SK-N-SH (cell line): ENCODE measurements at places on chromosomes 7 and 10. TPM values are rescaled to one million over a fixed set of nuclear protein-coding genes. Genes with fewer than 3 reads are reported as not detected.

DNA sequence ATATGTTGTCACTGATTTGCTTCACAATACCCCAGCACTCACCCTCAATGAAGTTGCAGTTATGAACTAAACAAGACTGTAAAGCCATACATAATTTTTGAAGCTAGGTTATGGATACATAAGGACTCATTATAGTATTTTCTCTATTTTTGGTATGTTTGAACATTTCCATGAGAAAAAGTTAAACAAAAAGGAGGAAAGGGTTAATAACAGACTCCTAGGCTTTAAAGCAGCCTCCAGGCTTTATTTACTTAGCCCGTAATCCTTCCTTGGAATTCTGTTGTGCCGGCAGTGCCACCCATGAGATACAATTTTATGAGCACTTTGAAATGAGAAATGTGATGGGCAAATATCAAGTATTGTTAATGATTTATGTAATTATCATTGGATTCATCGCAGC, 2.1 kb upstream of the DENND11 start:
- DNase-seq, result no peak

- no peak for DNase-seq
Measured at GRCh38 chr10:76583711-76584161, 1053.9 kb downstream of the KCNMA1 start.

DNA sequence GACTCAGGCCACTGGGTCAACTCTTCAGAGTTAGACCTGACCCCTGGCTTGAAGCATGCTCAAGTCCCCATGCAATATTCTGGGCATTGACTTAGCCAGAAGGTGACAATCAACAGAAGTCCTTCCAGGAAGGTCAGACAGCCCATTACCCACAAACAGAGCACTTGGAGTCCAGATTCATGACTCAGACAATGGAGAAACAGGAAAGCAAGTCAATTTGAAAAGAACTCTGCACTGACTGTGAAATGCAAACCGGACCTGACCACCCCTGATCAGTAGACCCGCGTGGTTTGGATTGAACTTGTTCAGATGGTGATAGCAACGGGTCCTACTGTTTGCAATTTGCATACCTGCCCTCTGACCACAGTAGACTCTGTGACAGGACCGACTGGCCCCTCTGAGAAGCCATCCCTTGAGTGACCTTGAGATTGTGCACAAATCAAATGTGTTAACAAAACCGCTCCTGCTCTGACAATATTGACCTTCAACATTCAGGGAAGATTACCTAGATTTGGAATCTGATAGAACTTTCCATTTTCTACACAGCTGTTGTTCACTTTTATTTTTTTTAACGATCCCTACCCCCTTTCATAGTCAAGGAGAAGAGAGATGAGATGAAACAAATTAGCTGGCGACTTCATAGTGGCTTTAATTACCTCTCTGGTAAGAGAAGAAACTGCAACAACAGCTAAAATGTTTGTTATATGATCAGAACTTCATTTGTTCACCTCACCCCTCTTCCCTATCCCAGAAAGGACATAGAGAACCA, 138.7 kb downstream of the NRP1 start:
- DNase-seq, result no peak

GRCh38 chr10:122112625-122113160, 123.7 kb downstream of the TACC2 start:
- peak; percentile 93 for DNase-seq

DNA sequence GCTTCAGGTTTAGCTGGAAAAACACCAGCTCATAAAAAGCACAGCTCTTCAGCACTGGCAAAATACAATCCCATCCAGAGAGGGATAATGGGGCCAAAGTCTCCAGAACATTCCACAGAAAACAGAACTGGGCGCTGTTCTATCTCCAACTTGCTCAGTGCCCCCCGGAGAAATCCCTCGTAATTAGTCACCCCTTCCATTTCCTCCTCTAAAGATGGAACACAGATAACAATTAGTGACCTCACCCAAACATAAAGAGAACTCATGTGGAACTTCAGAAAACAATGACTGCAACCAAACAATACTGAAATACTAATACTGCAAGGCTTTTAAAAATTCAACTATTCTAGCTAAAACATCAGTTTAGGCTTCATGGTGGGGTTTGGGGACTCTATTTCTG, 46.3 kb downstream of the KIAA1549 start:
- DNase-seq, result peak; percentile 67

- DNase-seq, result no peak
Measured at GRCh38 chr10:32328499-32328898, 18.5 kb downstream of the EPC1 start.

Gene SMKR1
- polyA plus RNA-seq, result 5.8 and 8.1 TPM in 2 replicates

DNA sequence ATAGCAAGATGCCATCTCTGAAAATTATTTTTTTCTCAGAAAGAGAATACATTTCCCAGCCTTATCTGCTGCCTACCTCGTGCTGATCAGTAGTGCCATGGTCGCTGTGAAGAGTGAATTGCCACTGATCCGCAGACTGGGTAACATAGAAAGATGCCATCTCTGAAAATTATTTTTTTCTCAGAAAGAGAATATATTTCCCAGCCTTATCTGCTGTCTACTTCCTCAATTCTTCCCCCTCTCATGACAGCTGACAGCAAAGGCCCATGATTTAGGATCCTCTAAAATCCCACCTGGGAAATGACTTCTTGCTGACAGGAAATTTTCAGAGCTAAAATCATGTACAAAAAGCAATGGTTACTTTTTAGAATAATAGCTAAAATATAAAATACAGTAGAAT, 92.5 kb upstream of the AHR start:
- DNase-seq, result no peak

- no peak for DNase-seq
Measured at GRCh38 chr7:141659501-141659900, 42.5 kb downstream of the DENND11 start.

- DNase-seq, result no peak
Measured at GRCh38 chr7:17773289-17773626, 167.0 kb downstream of the SNX13 start.

DNA sequence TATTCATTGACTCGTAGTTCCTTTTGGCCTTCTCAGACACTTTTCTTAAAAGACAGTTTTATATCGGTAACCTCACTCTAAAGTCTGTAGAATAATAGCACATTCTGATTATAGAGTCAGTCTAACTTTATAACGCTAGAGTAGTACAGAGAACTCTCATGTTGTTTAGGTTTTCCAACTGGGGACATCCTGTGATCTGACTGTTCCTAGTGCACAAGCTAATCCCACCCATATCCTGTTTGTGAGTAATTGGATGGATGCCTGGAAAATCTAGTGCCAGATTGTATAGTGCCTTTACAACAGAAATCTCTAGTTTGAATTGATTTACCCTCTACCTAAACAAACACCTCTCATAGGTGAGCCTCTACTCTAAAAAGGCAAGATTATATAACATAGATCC, 107.4 kb downstream of the ZEB1 start:
- DNase-seq, result no peak

- no peak for DNase-seq
Measured at GRCh38 chr10:33938001-33938400, 603.5 kb upstream of the NRP1 start.

GRCh38 chr7:99473315-99473596, 566 bp downstream of the ZNF789 start:
- peak; percentile 70 for DNase-seq

GRCh38 chr10:117885206-117885829, 161.4 kb downstream of the RAB11FIP2 start:
- DNase-seq, result no peak

DNA sequence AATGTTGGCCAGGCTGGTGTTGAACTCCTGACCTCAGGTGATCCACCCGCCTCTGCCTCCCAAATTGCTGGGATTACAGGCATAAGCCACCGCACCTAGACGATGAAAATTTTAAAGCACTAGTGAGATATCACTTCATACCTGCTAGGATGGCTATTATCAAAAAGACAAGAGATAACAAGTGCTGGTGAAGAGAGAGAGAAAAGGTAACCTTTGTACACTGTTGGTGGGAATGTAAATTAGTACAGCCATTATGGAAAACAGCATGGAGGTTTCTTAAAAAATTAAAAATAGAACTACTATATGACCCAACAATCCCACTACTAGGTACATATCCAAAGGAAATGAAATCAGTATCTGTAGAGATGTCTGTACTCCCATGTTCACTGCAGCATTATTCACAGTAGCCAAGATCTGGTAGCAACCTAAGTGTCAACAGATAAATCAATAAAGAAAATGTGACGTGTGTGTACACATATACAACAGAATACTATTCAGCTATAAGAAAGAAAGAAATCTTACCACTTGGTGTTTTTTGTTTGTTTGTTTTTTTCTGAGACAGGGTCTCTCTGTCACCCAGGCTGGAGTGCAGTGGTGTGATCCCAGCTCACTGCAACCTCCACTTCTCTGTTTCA, 12.5 kb downstream of the MMS19 start:
- DNase-seq, result no peak
